ENCODE measurements at places on chromosomes 1 and 21.

GRCh38 chr1:226293553-226293920 lies 15.4 kb downstream of the LIN9 start:
- no peak for DNase-seq

- no peak for DNase-seq
Measured at GRCh38 chr1:163320891-163321290, 863 bp upstream of the NUF2 start.

- no peak for DNase-seq
Measured at GRCh38 chr1:165855010-165855838, 27.8 kb downstream of the UCK2 start.

DNA sequence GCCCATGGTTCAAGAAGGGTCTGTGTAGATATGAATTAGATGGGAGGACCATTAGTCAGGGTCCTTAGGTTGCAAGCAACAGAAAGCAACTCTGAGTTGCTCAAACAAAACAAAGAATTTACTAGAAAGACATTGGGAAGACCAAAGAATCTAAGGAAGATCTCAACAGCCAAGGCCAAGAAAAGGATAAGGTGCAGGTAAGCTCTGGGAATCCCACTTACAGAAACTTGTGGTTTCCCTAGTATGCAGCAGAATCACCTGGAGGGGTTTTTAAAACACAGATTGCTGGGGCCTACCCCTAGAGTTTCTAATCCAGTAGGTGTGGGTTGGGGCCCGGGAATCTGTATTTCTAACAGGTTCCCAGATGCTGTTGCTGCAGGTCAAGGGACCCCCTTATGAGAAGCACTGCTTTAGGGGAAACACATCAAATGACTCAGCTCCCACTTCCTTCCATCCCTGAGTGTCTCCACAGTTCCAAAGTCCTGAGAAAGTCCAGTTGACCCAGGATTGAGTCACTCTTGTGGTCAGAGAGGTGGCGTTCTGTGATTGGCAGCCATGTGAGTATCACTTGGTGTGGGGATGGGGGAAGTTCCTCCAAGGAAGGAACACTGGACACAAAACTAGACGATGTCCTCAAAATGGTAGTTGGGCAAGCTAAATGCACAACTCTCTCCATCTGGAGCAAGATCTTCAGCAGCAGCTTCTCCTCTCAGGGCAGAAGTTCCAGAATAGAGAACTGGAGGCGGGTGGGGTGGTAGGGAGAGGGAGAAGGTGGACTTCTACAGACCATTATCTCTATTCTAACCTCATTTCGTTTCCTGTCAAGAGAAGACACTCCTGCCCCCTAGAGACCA lies 24.2 kb upstream of the EYA3 start:
- DNase-seq = no peak

GRCh38 chr1:1842360-1843146 lies 48.3 kb downstream of the GNB1 start:
- no peak for DNase-seq

Data from GM18507 (cell line).